ENCODE measurements at places on chromosomes 7 and 10.

GRCh38 chr10:29622382-29622922, 12.3 kb downstream of the SVIL start:
- DNase-seq: peak; percentile 82

- no peak for DNase-seq
Observed at GRCh38 chr7:38563741-38564140, 67.4 kb downstream of the AMPH start.

DNA sequence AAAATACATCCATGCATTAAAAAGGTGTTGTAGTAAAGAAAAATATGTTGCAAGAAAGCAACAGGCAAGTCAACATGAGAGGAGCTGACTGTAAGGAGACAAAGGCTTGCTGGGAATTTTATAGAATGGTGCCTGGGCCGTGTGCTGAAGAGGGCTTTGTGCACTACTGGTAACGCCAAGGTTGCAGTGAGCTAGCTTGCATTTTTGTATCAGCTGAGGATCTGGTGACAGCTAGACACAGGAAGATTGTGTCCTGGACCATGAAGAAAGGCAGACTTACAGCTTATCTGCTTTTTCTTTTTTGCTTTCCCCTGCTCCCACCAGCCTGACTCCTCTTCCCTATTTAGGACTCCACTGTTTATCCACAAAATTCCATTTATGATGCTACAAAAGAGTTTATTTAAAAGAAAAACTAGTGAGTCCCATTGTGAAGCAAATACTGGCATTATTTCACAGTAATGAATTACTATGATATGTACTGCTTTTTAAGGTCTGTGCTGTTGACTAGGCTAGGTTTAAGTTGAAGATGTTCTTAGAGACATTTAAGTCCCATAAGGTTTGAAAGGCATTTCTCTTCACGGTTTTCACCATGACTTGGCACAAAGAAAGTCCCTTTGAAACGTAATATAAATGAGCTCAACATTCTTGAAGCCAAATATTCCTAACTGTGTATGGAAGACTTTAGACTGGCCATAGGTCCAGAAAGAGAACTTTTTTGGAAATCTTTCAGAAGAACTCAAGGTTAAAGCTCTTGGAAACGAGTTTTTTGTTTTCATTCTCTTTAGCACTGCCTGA, 88.6 kb downstream of the SEC23IP start:
- DNase-seq: peak; percentile 81

DNA sequence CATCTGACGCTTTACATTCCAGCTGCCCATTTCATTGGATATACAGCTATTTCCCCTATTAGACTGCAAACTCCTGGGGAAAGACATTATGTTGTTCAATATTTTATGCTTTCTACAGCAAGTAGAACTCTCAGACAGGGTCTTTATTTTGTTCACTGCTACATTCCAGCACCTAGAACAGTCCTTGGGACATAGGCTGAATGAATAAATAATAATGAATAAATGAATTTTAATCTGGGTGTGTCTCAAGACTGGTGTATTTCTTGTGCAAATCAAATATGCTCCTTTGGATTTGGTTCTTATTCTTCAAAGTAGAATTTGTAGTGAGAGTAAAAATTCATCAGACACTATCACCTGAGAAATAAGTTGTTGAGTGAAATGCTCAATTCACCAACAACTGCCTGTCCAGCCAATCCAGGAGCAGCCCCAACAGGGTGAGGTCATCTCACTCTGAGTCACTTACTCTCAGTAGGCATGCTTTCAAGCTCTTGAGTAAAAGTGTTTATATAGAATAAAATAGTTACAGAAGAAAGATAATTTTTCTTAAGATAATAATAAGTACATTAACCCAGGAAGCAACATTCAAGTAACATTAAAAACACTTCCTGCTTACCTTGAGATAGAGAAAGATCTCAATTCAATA, 287.5 kb upstream of the NPVF start:
- DNase-seq: no peak

DNA sequence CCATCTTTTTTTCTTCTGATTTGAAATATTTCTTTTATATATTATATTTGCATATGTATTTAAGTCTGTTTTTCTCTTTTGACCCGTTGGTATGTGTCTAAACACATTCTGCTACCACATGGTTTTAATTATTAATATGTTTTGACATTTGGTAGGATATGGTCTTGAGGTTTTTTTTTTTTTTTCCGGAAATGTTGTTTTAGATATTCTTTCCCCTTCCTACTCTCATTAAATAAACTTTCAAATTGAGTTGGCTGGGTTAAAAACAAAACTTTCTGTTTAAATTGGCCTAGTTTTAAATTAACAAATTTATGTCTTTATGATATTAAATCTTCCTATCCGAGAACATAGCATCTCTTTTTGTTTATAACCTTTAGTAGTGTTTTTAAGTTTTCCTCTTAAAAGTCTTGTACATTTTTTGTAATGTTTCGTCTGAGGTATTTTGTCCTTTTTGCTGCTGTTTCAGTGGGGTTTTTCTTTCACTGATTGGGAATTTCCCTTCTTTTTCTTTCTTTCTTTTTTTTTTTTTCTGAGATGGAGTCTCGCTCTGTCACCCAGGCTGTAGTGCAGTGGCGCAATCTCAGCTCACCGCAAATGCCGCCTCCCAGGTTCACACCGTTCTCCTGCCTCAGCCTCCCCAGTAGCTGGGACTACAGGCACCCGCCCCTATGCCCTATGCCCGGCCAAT, 25.4 kb downstream of the STAM start:
- DNase-seq: no peak

DNA sequence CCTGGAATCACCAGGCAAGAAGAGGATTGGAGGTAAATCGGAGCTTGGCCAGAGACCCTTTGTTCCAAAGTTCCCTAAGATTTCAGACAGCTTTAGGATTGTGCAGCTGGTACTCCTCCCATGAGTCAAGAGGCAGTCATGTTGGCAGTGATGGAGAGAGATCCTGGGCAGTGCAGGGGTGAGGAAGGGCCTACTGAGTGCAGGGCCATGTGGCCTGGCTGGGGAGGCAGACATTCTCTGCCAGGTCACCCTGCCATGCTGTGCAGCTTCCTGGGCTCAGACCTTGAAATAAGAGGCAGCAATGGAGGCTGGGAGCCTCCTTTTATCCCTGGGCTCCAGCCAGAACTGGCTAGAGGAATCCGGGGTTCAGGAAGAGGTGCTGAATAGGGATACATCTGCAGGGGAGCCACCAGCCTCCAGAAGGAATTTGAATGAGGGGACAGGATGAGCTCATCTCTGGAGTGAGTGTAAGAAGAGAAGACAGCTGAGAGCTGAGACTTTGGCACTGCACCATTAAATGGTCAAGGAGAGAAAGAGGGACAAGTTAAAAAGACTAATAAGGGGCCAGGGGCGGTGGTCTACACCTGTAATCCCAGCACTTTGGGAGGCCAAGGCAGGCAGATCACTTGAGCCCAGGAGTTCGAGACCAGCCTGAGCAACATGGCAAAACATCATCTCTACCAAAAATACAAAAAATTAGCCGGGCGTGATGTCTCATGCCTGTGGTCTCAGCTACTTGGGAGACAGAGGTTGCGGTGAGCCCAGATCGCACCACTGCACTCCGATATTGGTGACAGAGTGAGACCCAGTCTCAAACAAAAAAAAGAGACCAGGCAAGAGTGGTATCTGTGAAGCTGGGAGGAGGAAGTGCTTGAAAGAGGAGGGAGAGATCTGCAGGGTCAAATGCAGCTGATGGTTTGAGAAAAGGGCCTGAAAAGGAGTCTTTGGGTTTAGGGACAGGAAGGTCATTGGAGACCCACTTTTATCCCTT, 12.0 kb downstream of the SFTPD start:
- DNase-seq: peak; percentile 70

GRCh38 chr7:134785842-134786241, 6.4 kb downstream of the CALD1 start:
- no peak for DNase-seq

- no peak for DNase-seq
Observed at GRCh38 chr10:127524908-127525665, 24.0 kb upstream of the NPS start.

DNA sequence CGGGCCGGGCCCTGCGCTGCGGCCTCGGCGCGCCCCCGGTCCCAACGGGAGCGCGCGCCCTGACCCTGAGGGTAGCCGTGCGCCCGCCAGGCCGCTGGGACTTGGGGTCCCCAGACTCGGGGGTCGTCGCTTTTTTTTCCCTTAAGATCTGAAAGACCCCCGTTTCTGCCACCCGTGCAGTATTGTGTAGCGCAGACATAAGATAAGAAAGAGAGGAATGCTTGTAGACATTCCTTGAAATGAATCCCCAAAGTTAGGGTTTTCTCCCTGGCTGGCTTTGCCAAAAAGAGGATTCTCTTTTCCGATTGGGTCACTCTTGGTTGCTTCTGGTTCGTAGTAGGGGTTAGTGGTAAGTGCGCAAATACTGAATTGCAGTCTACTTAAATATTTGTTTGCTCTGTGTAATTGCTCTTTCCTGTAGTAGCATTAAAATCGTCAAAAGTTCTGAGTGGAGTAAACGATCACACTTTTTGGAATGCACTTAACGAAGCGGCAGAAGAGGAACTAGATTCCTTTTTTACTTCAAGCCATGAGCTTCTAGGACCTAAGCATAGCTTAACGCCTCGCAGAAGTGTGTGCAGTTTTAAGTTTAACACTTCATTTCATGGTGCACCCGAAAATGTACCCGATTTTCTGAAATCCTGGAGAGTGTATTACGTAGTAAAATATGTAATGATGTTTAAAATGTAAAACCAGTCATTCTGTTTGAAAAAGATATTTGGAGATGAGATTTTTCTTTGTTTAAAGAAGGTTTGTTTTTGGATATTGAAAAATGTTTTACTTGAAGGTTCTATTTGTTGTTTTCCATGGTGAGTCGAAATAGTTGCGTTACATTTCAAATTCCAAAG, 1.3 kb downstream of the CUL1 start:
- DNase-seq: peak; percentile 62

- DNase-seq: no peak
Observed at GRCh38 chr7:922334-923107, 32.0 kb downstream of the ADAP1 start.
